ENCODE measurements at places on chromosomes 1 and 21.
A peak's percentile ranks its signal among the peaks of the same experiment; 100 is the strongest.

GRCh38 chr1:236795757-236796667, 920 bp downstream of the MTR start:
- peak; percentile 34 for DNase-seq

DNA sequence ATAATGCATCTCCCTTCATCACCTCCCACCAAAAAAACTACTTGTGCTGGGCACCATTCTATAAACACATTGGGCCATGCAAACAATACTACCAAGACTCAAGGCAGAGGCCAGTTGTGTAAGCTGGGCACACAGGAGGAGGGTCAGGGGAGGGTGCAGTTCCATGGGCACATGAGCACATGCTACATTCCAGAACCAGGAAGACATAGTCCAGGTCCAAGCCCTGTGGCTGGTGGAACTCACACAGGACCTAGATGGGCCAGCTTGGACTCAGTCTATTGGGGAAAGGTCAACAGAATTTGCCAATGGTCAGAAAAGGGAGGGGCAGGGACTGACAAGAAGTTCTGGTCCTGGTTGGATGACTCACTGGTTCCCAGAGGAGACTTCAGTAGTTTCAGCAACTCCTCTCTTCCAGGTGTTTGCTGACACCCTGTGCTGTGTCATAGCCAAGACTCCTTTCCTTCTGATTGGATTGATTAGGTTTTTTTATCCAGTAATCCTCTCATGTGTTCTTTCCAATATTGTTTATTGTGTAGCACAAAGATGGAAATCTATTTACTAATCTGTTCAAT, 249.7 kb downstream of the C1orf94 start:
- no peak for DNase-seq

DNA sequence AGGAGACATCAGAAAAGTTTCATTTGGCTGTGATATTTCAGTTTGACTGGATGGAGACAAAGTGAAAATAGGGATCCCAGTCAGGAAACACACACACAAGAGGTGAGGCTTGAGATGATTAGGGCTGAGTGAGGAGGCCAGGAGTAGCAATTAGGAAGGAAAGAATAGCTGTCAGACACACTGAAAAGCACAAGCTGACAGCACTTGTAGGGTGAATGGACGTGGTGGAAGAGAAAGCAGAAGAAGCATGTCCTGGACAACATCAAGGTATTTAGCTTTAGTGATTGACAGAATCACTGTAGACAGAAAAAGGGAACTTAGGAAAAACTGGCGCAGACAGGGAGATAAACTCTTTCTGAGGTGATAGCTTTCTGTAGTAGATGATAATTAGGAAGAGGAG, 347.7 kb downstream of the TGFB2 start:
- DNase-seq = no peak

- no peak for DNase-seq
These were observed 80.3 kb downstream of the SLC35A3 start for GRCh38 chr1:100050139-100050538.

GRCh38 chr1:43405219-43405875, 15.6 kb downstream of the SZT2 start:
- no peak for DNase-seq

GRCh38 chr1:1160281-1160930, 13.3 kb upstream of the TTLL10 start:
- DNase-seq = no peak

GRCh38 chr1:182441719-182442118, 8.2 kb upstream of the RGSL1 start:
- DNase-seq = no peak

GRCh38 chr1:207921321-207921720, 10.4 kb upstream of the CD34 start:
- no peak for DNase-seq

DNA sequence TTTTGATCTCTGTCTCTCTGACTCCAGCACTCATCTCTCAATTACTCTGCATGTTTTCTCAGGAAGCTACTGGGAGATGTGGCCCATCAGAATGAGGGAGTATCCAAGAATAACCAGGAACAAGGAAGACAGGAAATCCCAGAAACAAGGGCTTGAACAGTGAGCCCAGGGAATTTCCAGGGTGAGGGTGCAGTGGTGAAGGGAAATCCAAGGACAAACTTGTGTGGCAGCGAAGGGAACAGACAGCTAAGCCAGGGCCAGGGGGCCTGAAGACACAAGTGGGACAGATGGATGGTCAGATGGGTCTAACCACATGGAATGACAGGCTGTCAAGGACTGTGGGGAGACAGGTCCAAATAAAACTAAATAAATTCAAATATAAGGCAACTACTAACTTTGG, 121.8 kb upstream of the ERRFI1 start:
- no peak for DNase-seq

DNA sequence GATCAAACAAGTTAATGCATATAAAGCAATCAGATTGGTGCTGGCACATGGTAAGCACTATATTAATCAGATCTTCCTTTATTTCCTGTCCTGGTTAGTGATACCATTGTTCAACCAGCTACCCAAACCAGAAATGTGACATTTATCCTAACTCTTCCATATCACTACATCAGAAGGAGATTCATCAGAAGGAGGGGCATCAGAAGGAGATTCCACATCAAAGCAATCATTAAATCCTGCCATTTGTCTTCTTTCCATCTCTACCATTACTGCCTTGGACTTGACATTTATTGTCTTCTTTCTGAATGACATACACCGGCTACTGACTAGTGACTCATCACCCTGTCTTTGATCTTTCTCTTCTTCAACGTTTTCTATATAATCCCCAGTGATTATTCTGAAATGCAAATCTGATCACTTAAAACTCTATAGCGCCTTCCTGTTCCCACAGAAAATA, 75.0 kb downstream of the DNM3 start:
- DNase-seq = no peak

DNA sequence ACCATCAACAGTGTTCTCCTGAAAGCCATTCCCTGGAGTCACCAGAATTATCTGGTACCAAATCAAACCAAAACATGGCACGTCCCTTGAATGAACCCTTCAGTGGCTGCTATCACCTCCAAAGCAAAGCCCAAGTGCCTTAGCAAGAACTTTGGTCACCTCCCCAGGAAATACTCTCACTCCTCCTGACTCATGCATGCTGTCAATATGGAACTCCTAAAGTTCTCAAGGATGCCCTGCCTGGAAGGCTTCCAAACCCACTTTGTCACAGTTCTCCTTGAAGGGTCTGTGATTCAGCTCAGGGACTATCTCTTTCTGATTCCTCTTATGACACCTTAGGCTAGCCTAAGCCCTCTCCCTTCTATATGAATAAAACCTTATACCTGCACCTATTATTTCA, 146.1 kb upstream of the RUNX1 start:
- no peak for DNase-seq
